ENCODE measurements at places on chromosomes 5 and 9.
A peak's percentile ranks its signal among the peaks of the same experiment; 100 is the strongest.

GRCh38 chr9:33082538-33083326 is 6.3 kb upstream of the SMU1 start:
- peak; percentile 40 for DNase-seq

DNA sequence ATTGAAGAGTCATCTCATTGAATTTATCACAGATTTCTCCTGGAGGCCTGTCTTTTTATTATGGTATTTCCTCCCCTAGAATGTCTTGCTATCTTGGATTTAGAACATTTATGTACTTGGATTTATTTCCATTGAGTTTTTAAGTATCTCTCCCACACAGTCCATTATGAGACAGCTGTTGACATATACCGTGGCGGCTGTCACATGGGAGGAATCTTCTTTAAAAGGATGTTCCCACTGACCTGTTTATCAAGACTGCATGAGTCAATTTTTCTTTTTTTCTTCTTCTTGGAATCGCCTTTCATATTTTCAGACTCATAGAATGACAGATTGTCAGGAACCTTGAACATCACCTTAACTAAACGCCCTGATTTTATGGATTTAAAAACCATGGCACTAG is 2.9 kb upstream of the CAVIN4 start:
- no peak for DNase-seq

DNA sequence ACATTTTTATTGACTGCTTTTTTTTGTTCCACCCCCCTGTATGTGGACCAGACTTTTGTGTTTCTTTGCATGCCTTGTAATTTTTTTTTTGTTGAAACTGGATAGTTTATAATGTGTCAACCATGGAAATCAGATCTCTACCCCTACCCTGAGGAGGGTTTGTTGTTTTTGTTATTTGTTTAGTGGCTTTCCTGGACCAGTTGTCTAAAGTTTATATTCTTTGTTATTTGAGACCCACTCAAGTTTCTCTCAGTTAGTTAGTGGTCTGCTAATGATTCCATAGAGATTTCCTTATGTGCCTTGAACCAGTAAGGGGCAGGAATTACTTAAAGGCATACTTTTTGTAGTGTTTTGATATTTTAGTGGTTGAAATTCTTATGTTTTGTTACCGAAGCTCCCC is 41.1 kb downstream of the GCNT1 start:
- DNase-seq: no peak

GRCh38 chr9:134670042-134670525 is 28.5 kb downstream of the COL5A1 start:
- no peak for DNase-seq

GRCh38 chr5:88878976-88879375 is 4.0 kb downstream of the MEF2C start:
- no peak for DNase-seq

GRCh38 chr9:121168052-121168451 is 33.6 kb downstream of the RAB14 start:
- no peak for DNase-seq

DNA sequence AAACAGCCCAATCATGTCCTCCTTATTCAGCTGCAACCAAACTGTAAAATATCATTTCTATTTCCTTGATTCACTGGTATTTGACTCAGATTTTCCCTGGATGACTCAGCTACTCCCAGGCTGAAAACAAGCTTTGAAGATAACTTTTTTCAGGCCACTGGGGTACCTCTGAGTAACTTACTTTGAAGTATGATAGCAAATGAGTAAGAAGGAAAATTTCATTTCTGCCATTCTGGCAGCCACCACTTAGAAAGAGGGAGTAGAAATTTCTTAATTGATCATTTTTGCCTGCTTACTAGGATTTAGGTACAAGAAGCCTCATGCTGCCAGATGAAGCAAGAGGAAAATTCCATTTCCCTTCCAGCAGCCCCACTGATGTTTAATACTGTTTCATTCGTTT is 247.4 kb downstream of the PRELID2 start:
- no peak for DNase-seq

DNA sequence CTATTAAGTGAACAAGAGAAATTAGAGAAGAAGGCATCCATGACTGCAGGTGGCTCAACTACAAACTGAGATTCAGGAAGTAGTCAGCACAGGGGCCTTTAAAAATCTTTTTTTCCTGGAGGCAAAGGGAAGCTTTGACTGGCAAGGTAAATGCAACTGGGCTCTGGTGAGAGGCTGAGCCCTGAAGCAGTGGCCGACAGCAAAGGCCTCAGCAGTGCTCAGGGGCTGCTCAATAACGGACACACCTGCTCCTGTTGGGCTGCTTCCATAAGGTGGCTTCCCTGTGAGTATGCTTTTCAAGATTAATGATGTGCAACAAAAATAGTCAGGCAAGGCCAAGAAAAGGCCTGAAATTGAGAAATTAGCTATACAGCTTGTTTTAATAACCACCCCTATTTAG is 134.2 kb upstream of the RGMB start:
- no peak for DNase-seq

DNA sequence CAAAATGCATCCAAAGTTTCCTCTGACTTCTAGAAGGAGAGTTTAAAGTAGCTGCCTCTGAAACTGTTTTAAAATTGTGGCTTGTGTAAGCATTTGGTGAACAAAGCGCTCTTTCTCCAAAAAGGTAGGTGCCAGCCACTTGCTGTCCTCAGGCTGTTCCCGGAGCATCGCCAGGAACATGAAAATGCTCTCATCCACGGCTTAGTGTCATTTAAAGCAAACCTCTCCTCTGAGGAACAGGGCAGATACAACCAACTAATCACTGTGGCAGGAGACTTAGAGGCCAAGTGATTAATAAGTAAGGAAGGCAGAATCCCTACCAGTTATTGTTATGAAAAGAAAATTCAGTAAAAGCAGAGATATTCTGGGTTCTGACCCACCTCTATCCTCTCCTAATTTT is 165.6 kb downstream of the DCP2 start:
- no peak for DNase-seq

GRCh38 chr9:136111190-136111589 is 7.5 kb downstream of the TMEM250 start:
- DNase-seq: no peak

DNA sequence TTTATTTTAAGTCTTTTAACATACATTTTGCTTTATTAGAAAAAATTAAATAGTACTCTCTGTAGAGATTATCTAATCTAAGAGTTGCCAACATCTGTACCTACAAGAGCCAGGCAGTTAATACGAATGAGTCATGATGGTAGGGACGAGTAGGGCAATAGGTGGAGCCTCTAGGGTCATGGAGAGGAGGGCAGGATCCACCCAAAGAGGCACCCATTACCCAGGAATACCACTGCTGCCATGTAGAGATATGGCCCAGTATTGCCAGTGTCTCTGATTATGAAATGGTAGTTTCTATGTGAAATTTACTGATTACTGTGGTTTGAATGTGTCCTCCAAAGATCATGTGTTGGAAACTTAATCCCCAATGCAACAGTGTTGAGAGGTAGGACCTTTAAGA is 170.4 kb downstream of the PIK3R1 start:
- DNase-seq: no peak

DNA sequence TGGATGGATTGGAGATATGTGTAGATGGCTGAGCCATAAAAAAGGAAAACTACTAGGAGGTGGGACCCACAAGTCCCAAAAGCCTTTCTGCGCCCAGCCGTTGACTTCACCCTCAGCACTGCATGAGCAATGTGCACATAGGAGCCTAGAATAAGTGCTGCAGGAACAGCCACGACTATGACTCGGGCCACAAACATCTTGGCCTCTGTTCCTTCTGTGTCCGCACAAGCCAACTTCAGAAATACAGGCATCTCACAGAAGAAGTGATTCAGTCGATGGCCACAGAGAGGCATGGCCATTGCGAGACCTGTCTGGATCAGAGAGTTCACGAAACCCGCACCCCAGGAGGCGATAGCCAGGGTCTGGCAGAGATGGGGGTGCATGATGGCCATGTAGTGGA is 587 bp downstream of the OR2Y1 start:
- no peak for DNase-seq

- no peak for DNase-seq
Observed at GRCh38 chr5:8892926-8893325, 652.9 kb downstream of the SEMA5A start.

- DNase-seq: peak; percentile 23
Observed at GRCh38 chr5:31987985-31988710, 186.0 kb downstream of the GOLPH3 start.

GRCh38 chr5:123422433-123423277 is 548 bp downstream of the CEP120 start:
- DNase-seq: peak; percentile 62
